ENCODE measurements at places on chromosomes 1 and 21. TPM values are rescaled to one million over a fixed set of nuclear protein-coding genes. Genes with fewer than 3 reads are reported as not detected.

DNA sequence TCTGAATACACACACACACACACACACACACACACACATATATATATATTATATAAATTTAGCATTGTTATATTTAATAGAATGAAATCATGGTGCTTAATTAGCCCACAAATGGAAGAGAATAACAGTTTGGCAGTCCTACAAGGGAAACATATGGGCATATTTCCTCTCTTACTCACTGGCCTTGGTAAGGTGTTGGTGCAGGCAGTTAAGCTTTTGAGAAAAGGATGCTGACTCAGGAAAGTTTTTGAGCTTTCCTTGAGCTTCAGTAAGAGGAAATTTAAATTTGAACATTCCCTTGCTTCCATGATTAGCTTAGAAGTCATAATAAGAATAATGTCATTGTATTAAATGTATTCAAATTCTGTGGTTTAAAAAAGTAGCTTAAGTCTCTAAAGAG, 37.0 kb upstream of the B3GALT5 start:
- DNase-seq, result no peak

DNA sequence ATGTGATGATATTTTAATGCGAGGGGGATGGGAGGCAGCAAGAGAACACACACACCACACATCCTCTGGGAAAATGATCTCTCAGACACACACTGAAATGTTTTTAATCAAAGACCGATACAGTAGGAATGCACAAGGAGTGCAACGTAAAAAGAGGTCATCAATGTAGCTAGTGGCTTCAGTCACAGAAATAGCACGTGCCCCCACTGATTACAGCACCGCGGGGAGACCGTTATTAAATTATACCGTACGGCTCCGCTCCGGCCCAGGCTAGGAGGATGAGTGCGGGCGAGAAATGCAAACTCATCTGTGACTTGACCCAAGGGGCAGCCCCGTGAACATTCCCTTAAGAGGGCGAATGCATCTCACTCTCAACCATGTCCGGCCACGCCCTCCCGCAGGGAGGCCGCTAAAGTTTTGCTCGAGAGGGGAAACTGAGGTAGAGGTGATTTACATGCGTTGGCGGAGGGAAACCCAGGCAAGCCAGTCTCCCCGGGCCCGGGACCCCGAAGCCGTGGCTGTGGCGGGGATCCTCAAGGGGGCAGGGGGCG, 552 bp downstream of the UBR4 start:
- DNase-seq, result no peak

DNA sequence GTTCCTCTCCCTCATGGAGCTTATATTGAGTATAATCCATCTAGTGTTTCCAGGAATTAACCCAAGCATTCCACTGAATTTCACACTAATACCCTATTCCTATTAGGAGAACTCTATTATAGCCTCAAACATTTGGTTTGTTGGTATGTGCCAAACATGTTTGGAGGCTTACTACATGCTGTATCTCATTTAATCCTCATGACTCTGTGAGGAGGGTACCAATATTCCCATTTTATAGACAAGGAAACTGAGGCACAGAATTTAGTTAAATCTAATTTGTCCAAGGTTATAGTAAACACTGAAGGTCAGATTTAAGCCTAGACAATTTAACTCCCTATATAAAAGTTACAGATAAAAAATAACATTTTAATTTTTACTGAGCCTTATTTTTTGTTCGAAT, 9.1 kb downstream of the FLVCR1 start:
- no peak for DNase-seq

AMY1C gene
- polyA plus RNA-seq, result not detected

ATP1A4 gene
- polyA plus RNA-seq, result 0.43 TPM
